Activated CD8-positive, alpha-beta memory T cell treated with anti-CD3 and anti-CD28 coated beads for 1 hour (primary cell): ENCODE measurements at places on chromosomes 6 and 20.

DNA sequence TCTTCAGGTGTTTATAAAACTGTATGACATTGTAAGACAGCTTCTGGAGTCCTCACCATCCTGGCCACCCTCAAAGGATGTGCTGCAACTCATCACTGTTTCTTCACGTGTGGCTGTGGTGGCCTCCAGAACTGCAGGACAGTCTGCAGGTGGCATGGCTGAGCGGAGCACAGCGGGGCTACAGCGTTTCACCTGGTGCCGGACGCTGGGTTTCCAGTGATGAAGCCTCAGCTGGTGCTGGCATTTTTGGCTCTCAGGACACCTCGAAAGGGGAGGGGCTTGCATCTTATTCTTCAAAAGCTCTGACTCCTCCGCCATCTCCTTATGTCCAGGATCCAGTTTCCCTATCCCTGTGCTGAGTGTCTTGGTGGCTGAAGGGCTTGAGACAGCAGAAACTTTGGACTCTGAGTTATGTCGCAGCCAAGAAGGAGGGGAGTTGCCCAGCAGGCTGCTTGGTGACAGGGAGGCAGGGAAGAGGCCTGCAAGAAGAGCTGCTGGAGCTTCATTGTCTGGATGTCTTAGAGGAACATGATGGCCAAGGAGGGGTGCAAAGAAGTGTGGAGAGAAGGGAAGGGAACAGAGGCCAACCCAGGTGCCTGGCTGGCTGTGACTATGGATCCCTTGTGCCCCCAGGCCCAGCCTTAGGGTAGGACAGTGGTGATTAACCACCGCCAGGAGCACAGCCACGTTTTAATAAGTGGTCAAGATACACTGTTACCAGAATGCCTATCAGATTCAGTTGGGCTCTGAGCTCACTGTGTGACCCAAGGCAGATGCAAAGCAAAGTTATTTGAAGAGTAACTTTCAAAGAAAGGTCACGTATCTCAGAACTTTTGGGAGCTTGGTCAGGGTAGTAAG lies 58.7 kb downstream of the GTF2H5 start:
- DNase-seq, result no peak

DNA sequence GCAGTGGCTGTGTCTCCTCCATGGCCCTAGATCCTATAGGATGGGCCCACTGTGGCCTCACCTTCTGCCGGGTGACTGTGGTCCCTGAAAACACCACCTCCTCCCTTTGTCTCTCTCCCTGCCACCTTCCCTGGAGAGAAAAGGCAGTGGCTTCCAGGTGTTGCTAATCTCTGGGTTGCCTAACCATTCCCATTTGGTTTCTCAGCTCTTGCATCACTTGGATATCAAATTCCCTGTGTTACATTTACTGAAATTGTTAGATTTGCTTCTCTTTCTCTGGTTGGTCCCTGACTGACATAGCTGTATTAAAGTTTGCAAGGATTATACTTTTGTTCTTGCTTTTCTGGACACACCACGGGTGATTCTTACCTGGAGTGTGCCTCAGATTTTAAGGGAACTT lies 9.3 kb upstream of the ZFP64 start:
- DNase-seq, result no peak

DNA sequence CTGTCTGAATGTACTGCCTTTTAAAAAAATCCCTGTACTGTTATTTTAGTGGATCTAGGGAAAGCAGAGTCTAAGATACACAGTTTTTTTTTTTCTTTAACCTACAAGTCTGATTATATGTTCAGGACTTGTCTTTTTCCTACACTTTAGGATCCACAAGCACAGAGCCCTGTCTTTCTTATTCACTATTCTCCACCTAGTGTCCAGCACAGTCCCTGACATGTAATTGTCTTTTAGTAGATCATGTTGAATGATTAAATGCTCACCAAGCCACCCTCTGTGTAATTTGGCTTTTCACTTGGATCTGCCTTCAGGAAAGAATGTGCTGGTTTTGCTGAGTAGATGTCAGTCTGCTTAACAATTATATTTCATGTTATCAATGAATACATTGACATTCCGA lies 35.8 kb upstream of the YWHAB start:
- no peak for DNase-seq

DNA sequence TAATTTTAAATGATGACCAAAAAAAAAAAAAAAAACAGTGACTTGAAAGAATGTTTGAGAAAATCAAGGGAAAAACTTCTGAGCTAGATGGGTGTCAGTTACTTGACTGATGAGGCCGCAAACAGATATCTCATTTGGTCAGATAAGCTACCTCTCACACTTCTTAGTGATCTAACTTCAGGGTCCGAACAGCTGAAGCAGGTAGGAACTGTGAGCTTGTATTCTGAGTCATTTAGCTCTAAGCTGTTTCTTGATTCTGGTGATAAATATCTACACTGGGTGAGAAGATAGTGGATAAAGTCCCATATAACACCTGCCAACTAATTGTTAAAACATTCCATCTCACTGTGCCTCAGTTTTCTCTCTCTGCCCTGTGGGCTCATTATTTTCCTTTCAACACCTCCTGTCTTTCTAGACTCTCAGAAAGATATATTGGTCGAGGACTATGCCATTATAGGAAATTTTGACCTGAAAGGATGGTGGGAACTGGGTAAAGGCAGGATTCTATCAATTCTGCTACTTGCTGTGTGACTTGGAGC lies 7.7 kb downstream of the KIF3B start:
- DNase-seq, result no peak

DNA sequence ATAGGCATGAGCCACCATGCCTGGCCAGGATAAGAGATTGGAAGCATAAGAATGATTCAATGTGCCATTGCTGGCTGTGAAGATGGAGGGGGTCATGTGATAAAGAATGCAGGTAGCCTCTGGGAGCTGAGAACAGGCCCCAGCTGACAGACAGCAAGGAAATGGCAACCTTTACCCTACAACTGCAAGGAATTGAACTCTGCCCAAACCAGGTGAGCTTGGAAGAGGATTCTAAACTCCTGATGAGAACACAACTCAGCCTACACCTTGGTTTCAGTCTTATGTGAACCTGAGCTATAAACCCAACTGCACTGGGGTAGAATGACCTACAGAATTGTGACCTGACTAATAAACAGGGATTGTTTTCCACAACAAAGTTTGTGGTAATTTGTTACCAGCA lies 82.0 kb upstream of the AKIRIN2 start:
- no peak for DNase-seq

DNA sequence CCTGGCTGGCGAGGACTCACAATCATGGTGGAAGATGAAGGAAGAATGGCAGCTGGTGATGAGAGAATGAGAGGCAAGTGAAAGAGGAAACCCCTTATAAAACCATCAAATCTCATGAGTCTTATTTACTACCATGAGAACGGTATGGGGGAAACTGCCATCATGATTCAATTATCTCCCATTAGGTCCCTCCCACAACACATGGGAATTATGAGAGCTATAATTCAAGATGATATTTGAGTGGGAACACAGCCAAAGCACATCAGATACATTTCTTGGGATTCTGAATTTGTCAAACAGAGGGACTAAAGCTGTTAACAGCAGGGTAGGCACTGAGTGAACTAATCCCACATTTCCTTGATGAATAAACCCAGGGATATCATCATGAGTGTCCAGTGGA lies 116.2 kb upstream of the PLCB4 start:
- DNase-seq, result no peak

- no peak for DNase-seq
These were observed 332.5 kb upstream of the CITED2 start for GRCh38 chr6:139706912-139707311.

- DNase-seq, result no peak
These were observed 80.7 kb upstream of the MRAP2 start for GRCh38 chr6:83952830-83953229.

GRCh38 chr20:6055161-6055783 lies 1.4 kb upstream of the LRRN4 start:
- DNase-seq, result no peak

DNA sequence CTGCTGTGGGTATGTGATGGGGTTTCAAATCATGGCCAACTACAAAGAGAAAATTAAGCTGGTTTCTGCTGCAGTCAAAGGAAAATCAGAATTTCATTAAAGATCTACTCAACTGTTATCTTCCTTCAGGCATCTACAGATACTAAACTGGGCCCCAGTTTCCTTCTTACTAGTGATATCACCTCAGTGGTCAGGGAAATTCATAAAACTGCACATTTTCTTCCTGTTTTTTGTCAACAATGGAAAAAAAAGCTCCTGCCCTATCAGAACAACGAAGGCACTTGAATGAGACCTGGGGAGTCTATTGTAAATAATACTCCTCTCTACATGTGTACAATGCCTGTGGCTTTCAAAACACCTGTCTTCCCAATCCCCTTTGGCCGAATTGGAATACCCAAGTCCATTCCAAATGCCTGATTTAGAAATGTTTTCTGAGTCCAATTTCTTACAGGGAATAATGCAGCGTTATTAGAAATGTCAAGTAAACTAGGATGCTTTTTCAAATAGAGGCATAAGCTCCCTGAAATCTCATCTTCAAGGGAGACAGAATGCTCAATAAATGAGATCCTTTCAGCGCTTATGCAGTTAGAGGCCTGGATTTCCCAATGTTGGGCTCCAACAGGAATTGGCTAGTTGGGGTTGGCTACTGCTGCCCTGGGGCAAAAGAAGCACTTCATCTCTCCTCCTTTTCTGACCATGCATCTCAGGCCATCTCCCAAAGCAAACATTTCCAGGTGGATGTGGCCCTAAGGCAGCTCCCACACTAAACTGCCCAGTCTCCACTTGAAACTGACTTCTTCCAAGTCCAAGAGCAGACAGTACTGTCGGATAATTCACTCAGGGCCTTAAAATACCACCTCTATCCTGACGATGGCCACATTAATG lies 143.3 kb downstream of the NFATC2 start:
- DNase-seq, result no peak

GRCh38 chr6:37048851-37049757 lies 43.6 kb downstream of the FGD2 start:
- peak; percentile 57 for DNase-seq

DNA sequence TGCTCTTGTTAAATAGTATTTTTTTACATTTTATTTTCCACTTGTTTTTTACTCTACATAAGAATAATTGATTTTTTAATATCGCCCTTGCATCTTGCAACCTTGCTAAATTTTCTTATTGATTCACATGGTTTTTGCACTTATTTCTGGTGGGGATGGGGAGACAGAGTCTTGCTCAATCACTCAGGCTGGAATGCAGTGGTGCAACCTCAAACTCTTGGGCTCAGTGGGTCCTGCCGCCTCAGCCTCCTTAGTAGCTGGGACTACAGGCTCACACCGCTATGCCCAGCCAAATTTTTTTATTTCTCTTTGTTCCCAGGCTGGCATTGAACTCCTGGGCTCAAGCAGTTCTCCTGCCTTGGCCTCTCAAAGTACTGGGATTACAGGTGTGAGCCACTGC lies 30.3 kb downstream of the LIN28B start:
- no peak for DNase-seq

GRCh38 chr6:101208152-101208551 lies 185.4 kb upstream of the GRIK2 start:
- DNase-seq, result no peak

DNA sequence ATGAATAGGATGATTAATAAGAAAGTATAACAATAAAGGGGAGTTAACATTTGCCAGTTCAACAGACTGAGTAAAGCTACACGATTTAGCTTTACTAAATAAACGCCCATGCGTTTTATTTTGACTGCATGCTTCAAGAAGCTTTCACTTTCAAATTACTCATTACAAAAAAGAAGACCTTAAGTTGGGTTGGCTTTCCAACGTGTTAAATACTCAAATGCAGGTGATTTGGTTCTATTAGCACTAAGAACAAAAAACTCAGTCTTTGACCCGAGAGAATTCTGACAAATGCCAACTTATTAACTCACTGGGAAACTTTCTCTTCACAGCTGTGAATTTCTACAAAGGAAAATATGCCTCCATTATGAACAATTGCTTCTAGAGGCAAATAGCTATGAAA lies 24.8 kb downstream of the RNF146 start:
- no peak for DNase-seq

GRCh38 chr6:136113736-136114173 lies 136.4 kb downstream of the MTFR2 start:
- DNase-seq, result no peak

- DNase-seq, result no peak
These were observed 18.0 kb upstream of the DEFB129 start for GRCh38 chr20:208942-209566.

GRCh38 chr20:53752971-53753879 lies 159.6 kb upstream of the ZNF217 start:
- no peak for DNase-seq

- no peak for DNase-seq
These were observed 17.7 kb downstream of the SENP6 start for GRCh38 chr6:75619230-75619899.

- no peak for DNase-seq
These were observed 397.1 kb downstream of the ESR1 start for GRCh38 chr6:152204591-152204990.

DNA sequence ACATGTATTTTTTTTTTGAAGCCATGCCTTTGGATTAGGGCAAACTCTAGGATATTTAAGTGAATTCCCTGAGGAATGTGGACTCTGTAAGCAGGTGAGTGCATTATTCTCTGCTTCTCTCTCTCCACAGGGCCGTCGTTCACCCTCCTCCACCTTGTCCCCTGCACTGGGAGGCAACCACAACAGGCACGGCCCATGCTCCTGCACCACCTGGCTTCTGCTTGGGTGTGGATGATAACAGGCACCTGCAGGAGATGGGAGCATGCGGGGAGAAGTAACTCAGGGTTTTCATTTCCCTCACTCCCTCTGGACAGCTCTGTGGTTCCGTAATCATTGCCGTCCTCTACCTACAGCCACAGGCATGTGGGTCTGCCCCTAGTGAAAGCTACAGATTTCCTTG lies 43.4 kb downstream of the HLA-C start:
- DNase-seq, result no peak

DNA sequence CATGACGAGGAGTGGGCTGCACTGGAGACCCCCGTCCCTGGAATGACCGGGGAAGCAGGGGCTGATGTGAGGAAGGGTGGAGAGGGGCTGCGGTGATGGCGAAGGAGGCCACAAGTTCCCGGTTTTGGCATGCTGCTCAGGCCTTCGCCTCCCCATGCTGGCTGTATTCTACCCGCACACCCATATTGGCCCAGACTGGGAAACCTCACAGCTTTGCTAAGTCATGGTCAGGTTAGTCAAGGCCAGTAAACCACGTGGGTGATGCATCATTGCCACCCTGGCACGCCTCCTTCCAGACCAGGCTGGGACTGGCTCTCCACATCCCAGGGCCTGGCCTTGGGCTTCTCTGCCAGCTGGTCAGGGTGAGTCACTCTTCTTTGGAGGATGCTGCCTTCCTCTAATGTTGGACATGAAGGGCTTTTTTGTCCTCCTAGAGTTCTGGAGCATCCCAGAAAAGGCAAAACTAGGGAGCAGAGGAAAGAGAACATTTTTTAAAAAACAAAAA lies 53.8 kb downstream of the PCNA start:
- no peak for DNase-seq

DNA sequence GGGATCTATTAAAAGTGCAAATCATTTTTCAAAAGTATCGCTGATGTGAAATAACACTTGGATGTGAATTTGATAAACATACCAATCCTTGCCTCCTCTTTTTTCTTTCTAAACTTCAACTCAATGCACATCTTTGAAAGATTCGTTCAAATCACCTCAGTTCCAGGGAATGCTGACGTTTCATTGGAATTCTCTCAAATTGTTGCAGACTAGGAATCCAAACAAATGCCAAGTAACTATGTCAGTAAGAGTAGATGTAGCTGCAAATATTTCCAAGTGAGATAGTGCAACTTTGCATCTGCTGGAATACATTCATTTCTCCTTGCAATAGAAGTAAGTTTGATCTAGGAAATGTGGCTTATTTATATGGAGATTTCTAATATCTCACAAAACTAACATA lies 220.7 kb downstream of the FUT9 start:
- no peak for DNase-seq

- DNase-seq, result no peak
These were observed 26.3 kb downstream of the LHFPL5 start for GRCh38 chr6:35831257-35832007.
